Esophagus muscularis mucosa (tissue), 4 donors: ENCODE measurements at places on chromosomes 12 and 14.

DNA sequence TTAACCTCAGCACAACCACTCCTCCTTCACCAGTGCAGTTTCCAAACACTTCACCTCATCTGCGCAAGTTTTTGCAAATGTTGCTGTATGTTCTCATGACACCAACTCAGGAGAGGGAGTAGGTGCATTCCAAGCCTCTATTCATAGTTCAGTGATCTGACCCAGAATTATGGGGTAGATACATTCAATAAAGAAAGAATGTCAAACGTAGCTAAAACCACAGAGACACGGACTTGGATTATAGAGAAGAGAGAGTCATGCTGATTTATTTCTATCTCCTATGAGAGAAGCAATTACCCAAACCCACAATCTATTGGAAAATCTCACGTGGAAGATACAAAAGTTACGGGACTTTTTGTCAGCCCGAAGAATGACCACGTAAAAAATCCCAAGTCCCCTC, 1006.0 kb upstream of the TMEM132C start:
- no peak for DNase-seq

DNA sequence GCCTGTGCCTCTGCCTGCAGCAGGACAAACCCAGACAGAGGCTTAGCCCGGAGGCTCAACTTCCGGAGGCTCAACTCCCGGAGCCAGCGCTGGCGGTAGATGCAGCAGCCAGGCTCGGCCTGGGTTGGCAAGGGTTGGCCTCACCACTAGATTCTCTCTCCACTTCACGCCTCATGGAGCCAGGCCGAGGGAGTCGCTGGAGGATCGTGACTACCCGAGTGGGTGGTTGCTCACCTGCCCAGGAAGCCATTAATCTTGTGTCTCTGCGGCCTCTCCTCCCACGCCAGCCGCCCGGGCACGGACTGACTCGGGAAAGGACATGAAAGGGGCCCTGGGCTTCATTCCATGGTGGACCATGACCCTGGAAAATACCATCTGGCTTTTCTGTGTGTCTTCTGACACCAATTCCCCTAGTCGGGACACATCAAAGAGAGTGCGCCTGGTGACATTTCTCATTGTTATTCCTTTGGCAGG, 20.8 kb downstream of the ESRRB start:
- DNase-seq: no peak

- DNase-seq: no peak
Observed at GRCh38 chr14:38866461-38866860, 236.6 kb downstream of the SEC23A start.

DNA sequence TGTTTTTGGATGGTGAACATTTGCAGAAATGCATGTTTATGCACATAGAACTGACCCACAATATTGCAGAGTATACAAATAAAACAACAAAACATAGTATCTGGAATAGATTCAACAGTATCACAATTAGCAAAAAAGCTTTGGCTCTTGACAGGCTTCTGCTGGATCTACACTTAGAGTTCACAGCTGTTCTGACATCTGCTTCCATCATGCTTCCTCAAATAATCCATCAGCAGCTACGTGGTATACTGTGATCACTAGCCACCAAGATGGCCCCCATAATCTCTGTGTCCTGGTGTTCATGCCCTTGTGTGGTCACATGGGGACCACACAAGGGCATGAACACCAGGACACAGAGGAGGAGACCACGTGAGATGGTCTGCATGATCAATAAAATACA, 166.6 kb upstream of the CCDC198 start:
- DNase-seq: no peak

DNA sequence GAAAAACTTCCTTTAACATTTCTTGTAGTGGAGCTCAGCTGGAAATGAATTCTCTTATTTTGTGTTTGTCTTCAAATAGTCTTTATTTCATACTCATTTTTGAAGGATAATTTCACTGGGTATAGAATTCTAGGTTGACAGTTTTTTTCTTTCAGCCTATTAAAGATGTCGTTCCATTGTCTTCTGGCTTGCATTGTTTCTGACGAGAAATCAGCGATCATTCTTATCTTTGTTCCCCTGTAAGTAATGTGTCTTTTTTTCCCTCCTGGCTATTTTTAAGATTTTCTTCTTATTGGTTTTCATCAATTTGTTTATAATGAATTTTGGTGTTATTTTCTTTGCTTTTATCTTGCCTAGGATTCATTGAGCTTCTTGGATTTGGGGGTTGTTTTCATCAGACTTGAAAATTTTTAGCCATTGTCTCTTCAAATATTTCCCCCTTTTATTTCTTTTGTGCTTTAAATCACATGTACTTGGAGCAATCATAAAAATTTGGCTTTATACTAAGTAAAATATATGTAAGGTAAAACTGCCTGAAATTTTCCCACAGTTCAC, 89.4 kb downstream of the UNC79 start:
- DNase-seq: no peak

DNA sequence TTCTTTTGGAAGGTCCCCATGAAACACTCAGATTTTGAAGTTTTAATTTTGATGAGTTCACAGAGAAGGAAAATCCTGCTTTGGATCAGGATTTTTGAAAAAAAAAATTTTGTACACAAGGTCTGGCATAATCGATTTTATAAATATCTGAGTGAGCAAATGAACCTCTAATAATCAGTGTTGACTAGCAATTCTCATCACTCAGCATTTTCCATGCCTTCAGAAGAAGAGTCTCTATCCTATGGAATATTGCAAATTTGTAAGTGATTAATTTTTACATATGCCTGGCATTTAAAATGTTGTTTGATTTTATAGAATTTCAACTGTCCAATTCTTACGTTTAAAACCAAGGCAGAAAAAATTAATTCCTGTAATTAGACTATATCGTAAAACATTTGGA, 30.5 kb upstream of the REP15 start:
- DNase-seq: no peak

DNA sequence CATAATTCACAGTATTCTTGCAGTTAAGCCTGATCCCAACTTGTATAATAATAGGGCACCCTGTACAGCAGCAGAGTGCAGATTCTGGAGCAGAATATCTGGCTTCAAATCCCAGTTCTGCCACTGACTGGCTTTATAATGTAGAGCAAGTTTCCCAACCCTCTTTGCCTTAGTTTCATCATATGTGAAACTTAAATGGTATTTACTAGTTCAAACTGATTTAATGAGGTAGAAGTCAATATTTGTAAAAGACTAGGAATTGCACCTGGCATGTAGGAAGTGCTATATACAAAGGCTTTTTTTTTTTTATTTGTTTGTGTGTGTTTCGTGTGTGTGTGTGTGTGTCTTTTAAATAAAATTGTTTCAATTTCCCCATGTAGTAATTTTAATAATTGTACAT, 125.9 kb downstream of the CCER1 start:
- DNase-seq: no peak

DNA sequence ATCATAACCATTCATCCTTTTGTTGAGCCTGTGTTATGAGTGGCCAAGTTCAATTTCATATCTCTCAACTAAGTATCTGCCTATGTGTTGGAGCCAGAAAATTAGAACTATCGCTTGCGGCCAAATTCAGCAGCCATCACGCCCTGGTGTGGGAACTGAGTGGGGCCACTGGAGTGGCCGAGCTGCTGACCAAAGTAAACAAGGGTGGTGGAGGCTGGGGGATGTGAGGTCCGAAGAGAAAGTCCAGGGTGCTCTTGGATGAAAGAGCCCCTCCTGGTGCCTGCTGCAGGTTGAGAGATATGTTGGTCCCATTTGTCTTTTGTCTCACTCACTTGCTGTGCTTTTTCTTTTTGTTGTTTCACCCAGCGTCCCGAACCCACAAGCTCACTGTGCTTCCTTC, 14.9 kb downstream of the ADGRD1 start:
- DNase-seq: no peak
